ENCODE measurements at places on chromosomes 2 and 18.
A peak's percentile ranks its signal among the peaks of the same experiment; 100 is the strongest.

DNA sequence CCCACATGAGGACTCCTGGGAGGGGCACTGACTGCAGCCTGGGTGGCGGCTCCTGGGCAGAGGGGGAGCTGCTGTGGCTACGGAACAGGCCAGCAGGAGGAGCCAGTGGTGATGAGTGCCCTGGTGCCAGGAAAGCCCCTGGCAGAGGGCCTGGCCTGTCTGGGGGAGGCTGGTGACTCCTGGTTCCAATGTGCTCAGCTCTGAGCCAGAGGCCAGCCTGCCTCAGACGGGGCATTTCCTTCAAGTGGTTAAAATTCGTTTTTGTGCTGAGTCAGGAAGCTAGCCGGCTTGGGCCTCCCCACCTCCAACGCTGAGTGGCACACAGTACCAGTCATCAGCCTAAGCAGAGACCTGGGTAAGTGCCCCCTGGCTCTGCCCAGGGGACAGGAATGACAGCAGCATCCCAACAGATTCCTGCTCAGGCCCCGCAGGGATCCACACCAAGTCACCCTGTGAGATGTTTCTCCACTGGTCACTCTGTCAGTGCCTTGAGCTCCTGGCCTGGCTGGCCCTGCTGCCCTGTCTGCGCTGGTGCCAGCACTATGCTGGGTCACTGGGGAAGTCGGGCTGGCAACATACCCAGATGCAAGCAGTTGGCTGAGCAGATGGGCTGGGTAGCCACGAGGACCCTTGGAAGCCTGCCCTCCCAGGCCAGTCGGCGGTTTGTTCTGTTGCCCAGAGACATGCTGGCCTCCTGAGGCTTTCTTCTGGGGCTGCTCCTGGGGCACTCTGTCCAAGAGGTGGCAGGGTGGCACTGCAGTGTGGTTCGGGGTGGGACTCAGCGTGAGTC lies 7.1 kb upstream of the KLF11 start:
- DNase-seq = peak; percentile 26

DNA sequence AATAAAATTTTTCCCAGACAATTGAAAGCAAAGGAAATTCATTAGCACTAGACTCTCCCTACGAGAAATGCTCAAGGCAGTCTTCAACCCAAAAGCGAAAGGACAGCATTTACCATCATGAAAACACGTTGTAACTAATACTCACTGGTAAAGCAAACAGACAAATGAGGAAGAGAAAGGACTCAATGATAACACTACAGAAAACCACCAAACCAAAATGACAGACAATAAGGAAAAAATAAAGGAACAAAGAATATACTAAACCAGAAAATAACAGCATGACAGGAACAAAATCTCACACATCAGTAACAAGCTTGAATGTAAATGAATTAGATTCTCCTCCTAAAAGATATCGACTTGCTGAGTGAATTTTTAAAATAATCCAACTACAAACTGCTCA lies 190.7 kb downstream of the NOL4 start:
- DNase-seq = no peak

DNA sequence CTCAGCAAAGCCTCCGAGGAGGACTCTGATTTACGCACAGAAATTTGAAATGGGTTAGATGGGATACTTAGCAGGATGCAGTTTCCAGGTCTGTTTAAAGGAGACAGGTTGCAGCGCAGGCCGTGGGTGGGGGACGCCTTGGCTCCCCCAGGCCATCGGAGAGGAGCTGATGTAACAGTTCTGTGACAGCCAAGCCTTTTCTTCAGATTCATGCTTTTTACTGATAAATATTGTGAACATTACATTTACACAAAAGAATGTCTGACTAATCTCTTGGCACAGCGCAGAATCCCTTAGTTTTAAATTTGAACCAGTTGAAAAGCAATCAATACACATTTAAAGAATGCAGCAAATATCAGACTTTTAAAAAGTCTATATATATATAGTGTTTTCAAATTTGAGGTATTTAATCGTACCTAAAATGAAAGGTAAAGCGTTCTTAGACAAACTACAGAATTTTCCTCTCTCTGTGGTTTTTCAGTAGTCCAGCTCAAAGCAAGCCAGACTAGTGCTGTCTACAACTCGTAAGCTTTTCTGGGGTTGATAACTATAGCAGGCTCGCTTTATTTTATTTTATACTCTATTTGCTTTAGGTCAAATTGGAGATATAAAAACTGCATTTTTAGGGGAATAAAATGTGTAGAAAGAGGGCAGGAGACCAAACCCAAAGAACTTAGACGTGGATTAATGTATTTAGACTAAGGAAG lies 221.9 kb downstream of the PIEZO2 start:
- DNase-seq = no peak

DNA sequence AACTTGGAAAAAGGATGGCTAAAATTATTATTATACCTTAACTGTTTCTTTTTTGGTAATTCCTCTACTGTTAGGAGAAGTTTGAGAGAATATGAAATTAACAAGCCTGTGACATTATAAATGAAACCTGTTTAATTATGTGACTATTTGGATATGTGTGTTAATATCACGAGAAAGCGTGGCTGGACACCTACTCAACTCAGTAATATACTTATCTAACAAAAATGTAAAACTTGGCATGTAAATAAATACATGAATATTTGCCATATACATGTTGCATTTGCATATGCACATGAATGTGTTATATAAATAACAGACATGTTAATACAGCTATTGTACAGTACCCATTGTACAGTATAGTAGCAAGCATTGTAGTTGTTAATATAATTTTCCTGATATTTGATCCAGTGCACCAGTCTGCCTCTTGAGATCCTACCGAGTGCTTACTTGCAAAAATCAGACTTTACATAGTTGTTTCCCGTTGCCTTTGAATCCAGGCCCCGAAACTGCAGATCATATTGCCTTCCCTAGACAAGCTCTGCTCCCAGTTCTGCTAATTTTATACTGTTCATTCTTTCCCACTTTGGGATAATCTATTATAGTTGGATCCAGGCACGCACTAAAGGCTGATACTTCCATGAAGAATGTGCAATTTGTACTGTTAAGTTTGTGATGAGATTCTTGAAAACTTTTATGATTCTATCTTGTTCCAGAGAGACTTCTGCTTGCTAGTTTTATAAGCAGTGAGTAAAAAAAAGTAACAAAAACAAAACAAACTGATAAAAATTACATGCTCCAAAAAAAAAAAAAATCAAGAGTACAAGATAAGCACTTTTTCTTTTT lies 395.6 kb downstream of the ARHGAP15 start:
- DNase-seq = no peak

GRCh38 chr18:48944634-48945033 lies 6.1 kb downstream of the SMAD7 start:
- DNase-seq = no peak

DNA sequence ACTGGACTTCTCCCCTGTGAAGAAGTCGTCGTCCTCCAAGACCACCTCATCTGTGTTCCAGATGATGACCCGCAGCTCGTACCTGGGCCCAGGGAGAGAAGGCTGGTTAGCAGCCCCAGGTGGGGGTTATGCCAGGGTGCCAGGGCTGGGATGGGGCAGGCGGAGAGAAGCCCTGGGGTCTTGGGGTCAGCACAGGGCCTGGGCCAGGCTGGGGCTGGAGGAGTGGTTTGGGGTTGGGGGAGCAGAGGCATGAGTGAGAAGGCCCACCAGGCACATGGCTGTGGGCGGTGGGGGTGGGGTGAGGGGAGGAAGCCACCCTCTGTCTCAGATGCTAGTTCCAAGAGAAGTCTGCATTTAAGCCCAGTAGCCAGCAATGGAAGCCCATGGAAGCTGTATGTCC lies 15.8 kb downstream of the OTOF start:
- no peak for DNase-seq

Data from stimulated activated CD8-positive, alpha-beta memory T cell treated with anti-CD3 and anti-CD28 coated beads, Interleukin-4, amount 100 ng/mL, for 1 hour (primary cell).